ENCODE measurements at places on chromosomes 3 and 15.

GRCh38 chr15:38826880-38827279, 262.3 kb upstream of the RASGRP1 start:
- DNase-seq, result no peak

- peak; percentile 43 for DNase-seq
Measured at GRCh38 chr3:71926262-71926600, 141.3 kb upstream of the PROK2 start.

DNA sequence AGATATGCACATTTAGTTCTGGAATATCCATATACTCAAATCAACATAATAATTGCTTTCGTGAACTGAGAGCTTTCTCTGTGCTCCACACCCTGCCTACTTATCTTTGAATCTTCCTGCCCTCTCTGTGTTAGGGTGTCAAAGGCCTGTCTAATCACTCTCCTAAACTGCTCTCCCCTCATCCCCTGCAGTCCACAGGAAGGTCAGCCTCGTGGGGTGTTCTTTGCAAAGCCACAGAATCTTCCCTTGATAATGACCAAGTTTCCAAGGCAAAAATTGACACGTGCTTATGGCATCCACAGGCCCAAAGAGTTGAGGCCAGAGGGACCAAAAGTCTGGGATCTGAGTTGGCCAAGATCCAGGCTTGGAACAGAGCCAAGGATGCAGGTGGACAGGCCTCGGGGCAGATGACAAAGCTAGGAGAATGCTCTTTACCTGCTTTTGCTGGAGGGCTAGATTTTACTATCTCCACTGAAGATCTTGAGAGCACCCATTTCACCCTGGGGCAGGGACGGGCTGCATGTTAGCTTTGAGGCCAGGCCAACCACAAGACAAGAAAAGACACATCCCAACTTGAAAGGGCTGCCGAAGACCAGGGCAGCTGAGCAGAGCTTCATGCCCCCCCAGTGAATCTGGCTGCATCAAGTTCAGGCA, 20.4 kb downstream of the BHLHE40 start:
- no peak for DNase-seq

GRCh38 chr3:55002416-55002930, 74.6 kb upstream of the LRTM1 start:
- no peak for DNase-seq

GRCh38 chr15:55998478-55998877, 5.1 kb upstream of the NEDD4 start:
- DNase-seq, result no peak

- no peak for DNase-seq
Measured at GRCh38 chr15:101329867-101330380, 34.9 kb upstream of the SNRPA1 start.

DNA sequence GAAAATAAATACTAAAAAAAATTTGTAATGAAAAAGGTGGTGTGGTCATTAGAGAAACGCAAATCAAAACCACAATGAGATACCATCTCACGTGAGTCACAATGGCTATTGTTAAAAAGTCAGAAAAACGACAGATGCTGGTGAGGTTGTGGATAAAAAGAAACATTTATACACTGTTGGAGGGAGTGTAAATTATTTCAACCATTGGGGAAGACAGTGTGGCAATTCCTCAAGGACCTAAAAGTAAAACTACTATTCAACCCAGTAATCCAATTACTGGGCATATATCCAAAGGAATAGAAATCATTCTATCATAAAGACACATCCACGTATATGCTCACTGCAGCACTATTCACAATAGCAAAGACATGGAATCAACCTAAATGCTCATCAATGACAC, 120.3 kb downstream of the MYO9A start:
- no peak for DNase-seq

DNA sequence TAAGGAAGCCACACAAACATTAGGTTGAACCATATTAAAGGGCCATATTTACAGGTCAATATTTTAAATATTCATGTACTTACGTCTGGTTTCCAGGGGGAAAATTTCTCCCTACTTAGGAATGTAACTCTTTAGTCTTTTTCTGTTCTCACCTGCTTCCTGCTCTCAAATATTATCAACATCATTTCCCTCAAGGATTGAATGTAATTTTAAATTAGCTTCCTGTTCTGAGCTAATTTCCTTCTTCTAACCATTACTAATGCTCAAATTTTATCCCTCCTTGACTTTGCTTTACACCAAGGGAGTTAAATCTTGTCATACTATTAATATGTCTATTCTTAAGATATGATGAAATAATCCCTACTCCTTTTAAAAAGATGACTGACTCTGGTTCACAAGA, 103.4 kb upstream of the UBP1 start:
- no peak for DNase-seq

- no peak for DNase-seq
Measured at GRCh38 chr3:78050276-78051065, 1010.6 kb downstream of the ROBO2 start.

- no peak for DNase-seq
Measured at GRCh38 chr3:15557511-15557946, 36.0 kb upstream of the COLQ start.

DNA sequence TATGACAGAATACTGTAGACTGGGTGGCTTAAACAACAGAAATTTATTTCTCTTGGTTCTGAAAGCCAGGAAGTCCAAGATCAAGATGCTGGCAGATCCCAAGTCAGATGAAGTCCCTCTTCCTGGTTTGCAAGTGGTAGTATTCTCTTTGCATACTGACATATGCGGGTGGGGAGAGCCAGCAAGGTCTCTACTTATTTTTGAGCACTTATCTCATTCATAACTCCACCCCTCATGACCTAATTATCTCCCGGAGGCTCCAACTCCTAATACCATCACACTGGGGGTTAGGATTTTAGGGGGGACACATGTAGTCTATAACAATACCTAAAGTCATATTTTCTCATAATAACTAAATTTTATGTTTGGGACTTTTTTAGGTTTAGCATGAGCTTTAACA, 65.3 kb downstream of the BLM start:
- DNase-seq, result no peak

GRCh38 chr15:99442252-99442897, 123.4 kb upstream of the MEF2A start:
- no peak for DNase-seq

DNA sequence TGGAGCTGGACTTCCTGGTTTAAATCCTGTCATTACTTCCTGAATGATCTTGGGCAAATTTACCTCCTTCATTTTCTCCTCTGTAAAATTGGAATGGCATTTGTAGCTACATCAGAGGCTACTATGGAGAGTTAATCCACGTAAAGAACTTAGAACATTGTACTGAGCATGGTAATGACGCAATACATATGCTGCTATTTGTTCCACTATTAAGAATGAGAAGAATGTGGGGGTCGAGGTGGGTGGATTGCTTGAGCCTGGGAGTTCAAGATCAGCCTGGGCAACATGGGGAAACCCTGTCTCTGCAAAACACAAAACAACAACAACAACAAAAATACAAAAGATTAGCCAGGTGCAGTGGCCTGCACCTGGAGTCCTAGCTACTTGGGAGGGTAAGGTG, 250.6 kb downstream of the RYR3 start:
- DNase-seq, result no peak

DNA sequence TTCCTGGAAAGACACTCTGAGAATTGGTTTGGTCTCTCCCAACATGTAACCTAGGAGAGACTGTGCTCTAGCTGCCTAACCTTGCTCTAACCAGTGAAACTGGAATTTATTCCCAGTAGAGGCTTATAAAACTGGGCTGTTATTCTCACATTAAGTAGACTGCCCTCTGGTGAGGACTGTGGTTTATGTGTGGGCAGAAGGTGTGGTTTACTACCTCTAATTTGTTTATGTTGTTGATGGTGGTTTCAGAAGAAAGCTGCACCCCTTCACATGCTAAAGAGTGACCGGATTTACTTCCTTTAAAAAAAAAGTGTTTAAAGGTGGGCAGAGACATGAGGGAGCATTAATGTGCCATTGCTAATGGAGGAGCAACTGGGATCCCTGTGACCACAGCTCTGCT, 273.2 kb downstream of the MECOM start:
- DNase-seq, result no peak

- no peak for DNase-seq
Measured at GRCh38 chr3:54955941-54956340, 28.1 kb upstream of the LRTM1 start.

DNA sequence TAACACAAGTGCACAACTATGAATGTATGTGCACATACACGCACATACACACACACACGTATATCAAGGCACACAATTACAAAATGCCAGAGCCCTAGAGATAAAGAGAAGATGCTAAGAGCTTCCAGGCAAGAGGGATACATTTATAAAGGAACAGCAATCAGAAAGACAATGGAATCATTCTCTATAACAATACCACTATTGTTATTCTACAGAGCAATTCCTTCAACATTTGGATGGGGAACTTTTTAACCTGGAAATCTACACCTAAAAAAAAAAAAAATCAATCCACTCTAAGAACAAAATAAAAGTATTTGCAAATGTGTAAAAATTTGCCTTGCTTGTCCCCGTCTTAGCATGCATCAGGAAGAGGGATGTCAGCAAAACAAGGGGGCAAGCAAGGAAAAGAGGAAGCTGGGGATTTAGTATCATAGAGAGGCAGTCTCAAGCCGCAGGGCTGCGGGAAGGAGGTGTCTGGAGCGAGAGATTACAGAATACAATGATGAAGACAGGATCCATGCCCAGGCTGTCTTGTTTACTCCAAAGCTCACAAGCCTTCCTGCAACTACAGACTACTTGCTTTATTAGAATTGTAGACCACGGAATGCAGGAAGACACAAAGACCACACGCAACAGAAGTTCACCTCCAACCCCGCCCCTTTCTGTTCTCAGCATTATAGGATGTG, 220.2 kb downstream of the NTRK3 start:
- DNase-seq, result no peak

DNA sequence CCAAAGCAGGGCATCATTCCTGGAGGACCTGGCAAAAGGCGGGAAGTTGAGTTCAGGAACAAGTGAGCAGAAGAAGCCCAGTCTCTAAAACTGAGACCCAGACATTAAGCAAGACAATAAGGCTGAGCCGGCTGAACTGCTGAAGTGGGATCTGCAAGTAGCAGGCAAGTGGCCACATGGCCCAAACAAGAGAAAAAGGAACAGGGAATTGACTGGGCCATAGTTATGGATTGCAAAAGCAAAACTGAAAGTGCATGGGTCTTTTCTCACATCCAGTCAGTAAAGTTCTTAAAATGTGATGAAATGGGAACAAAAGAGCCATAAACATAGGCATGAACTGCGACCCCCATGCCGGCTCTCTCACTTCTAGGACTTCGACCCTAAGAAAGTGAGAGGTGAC, 101.2 kb downstream of the SCN11A start:
- DNase-seq, result no peak
